ENCODE measurements at places on chromosomes 6 and 20.

DNA sequence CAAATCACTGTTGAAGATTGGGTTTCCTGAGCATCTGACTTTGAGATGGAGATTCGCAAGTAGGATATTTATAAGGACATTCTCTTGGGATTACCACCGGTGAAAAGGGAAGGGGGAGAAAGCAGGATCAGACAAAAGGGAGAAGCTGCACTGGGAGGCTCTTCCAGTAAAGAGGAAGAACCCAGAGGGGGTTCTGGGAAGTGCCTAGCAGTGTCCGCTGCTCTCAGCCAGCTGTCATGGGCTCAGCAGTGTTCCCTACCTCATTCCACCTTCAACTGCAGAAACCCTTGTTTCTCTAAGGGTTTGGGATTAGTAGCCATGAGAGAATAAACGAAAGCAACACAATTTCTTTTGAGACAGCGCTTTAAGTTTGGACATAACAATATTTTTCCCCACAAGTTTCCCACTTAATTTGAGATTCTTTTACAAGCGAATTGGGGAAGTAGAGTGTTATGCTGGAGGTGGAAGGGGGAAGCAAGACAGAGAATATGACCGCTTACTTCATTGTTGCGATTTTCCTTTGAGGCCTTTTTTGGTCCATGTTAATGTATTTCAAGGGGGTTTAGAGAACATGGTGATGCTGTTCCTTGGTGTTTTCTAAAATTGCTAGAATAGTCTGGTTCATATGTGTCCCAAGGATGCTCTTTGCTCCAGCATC lies 154.5 kb upstream of the SCGN start:
- DNase-seq = no peak

DNA sequence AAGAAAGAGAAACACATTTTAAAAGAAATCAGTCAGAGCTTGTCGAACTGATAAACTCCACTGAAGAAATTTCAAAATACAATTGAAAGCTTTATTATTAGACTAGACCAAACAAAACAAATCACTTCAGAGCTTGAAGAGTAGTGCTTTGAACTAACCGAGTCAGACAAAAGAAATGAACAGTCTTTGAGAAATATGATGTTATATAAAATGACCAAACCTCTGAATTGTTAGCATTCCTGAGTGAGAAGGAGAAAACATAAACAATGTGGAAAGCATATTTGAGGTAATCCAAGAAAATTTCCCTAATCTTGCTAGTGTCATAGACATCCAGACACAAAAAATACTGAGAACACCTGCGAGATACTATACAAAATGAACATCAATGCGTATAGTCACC lies 13.2 kb upstream of the CST4 start:
- DNase-seq = no peak

DNA sequence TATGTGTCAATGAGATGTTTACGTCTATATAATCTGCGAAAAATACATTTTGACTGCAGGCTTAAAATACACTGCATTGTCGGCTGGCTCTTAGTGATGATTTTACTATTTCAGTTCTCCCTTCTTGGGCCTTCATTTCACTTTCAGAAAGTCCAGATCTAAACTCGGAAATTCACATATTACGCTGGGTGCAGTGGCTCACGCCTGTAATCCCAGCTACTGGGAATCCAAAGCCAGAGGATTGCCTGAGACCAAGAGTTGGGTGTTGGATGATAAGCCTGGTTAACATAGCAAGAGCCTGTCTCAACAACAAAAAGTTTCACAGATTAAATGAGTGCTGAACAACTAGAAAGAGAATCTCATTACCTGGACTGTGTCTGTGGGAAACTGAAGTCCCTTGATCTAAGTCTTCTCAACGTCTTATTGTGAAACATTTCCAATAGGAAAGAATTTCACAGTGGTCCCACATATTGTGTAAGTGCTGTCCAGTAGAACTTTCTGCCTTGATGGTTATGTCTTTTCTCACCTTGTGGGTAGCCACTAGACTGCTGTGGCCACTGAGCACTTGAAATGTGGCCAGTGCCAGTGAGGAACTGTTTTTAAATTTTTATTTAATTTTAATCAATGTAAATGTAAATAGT lies 1.9 kb downstream of the GINM1 start:
- no peak for DNase-seq

- no peak for DNase-seq
These were observed 44.3 kb downstream of the HDGFL1 start for GRCh38 chr6:22613695-22614094.

- DNase-seq = no peak
These were observed 182.7 kb upstream of the AKAP12 start for GRCh38 chr6:151057061-151057460.

DNA sequence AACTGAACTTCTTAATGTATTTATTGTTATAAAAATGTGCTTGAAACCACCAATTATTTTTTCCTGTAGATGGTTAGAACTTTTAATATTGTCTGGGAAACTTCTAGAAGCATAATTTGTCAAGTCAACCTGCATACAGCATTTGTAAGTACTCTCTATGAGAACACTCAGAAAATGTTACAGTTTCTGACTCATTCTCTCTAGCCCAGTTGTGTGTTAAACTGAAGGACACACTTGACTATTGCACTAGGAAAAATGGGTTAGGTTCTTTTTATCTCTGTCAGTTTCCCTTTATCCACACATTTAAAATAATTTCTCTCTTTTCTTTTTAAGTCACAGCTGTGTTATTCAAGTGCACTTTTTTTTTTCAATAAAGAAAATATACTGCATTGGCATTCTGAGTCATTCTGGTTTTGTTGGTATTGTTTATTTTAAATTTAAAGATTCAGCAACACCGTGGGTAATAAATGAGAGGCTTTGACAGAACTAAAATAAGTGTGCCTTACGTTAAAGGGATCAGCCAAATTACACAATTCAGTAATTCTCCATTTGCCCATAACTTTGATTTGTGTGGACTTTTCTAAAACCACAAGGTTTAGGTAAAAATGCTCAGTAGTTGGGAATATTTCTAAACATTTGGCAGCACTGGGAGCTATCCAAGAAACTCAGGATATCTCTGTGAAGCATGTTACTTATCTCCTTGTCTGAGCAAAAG lies 50.7 kb downstream of the OPN5 start:
- no peak for DNase-seq

DNA sequence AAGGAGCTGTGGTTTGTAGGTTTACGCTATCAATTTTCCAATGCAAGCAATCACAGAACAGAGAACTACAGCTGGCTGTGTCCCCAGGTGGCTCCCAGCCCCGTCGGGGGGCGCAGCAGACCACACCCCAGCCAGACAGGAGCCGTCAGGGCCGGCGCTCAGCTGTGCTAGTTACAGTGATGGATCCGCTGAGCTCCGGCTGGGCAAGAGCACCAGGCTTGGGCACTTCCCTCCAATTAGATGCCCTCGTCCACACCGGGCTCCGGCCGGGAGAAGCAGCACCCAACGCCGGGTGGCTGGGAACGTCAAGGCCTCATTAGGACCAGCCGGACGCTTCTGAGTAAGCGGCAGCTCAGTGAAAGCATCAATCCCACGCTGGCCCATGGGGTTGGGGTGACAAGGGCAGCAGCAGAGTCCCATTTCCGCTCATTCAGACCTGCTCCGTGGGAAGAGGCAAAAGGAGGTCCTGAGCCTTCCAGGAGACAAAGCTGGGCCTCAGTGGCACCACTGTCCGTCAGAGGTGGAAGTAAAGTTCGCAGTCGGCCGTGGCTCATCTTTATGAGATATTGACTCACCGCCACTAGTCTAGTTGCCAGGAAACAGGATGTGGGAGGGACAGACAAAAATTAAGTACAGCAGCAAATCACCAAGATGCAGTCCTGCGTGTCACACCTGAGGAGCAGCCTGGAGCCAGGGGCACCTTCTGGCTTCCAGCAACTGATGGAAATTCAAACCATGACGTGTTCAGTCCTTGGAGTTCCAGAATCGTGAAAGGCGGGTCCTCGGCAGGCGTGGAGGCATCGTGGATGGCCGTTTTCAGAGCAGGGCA lies 164.1 kb downstream of the TAF4 start:
- no peak for DNase-seq

DNA sequence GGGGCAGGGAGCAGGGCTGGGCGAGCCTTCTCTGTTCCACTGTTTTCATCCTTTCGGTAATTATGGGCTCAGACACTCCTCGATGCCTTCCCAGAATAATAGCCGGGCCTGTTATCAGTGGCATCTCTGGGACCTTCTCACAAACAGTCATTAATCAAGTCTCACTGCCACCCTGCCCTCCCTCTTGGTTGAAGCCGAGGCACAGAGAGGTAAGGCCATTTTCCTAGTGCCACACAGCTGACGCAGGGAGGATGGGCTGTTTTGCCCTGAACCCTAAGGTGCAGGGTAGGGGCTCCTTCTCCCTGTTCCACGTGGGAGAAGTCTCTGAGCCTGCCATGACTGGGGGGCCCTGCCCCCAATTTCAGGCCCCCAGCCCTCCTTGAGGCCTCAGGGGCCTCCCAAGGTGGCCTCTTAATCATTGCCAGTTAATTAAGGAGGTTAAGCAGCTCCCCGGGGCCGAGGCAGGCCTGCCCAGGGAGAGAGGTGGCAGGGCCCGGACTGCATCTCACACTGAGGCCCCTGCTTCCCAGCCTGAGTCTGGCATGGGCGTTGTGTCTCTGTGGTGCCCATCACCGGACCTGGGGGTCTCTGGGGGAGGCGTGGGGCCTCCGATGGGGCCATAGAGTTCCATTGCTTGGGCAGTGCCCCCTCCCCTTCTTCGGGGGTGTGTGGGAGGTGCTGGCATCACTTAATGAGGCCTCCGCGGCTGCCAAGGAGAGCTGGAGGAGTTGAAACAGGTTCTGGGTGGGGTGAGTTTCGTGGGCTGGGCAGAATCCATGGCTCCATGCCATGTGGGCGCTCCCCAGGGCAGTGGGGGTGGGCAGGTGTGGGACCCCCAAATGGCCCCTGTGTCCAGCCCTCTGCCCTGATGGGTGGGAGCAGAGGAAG lies 42.9 kb downstream of the CEBPB start:
- no peak for DNase-seq

DNA sequence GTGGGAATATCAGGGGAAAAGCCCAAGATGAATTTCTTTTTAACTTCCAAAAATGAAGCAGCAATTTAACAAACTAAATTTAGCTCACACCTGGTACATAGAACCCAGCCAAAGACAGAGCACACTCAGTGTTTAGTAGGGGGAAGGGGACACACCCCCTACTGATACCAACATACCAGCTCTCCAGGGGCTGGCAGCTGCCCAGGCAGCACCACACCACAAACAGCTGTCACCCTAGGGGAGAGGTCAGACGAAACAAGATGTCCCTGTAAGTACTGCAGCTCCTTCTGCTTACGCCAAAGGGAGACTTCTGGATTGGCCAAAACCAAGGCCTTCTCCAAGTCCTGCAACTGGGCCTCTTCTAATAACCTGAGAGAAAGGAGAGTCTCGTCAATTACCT lies 26.0 kb downstream of the MDN1 start:
- DNase-seq = peak; percentile 47

GRCh38 chr20:25063981-25064380 lies 6.0 kb upstream of the ACSS1 start:
- DNase-seq = no peak

- no peak for DNase-seq
These were observed 23.7 kb upstream of the QKI start for GRCh38 chr6:163390770-163391169.

DNA sequence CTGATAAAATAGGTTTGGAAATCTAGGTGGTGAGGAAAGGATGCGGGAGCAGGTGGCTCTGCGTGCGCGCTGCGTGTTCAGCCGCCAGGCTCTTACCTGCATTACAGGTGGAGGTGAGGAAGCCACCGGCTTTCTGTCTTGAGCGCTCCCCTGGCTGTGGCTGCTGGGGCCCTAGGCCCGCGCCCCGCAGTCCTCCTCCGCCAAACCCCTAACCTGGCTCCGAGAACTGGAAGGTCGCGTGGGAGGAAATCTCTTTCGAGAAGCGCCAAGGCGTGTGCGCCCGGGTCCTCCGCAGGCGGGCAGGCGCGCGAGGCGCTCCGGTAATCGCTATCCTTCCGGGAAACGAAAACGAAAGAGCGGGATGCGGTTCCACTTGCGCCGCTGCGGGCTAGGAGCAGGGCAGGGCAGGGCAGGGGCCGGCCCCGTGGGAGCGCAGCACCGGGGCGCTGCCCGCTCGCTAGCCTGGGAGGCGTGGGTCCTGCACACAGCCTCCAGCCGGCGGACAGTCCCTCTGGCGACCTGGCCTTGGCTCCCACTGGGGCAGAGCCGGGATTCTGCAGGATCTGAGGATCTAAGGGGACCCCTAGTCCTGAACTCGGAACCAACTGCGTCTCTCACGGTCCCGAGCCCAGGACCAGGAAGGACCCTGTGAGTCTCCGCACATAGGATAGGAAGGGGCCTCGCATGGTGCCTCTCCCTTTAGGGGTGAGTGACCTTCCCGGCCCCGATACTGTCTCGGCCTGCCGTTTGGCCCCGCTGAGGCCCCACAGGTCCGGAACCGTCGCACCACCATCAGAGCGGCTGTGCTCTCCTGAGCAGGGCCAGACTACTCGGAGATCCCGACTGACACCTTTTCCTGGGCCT lies at the start of gene ETV7:
Gene ETV7 (minus strand): TSS at position 230 of the 864 bp plus-strand sequence. CDS start 128 bp downstream, at position 102.
- no peak for DNase-seq

GRCh38 chr20:44955270-44955669 lies 4.9 kb downstream of the TOMM34 start:
- no peak for DNase-seq

DNA sequence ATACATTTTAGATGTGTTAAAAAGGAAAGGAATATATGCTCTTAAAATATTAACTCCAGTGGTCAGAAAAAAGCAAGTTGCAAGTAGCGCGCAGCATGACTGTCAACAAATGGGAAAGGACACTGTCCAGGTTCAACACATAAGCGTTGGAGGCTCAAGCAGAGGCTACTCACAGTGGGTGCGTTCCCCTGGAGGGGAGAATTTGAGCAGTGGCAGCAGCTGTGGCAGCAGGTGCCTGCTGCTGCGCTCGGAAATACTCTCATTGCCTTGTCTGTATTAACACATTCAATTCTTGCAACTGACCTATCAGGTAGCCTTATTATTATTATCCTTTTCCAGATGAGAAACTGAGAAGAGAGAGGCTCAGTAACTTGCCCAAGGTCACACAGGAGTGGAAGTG lies 21.9 kb upstream of the CCN6 start:
- no peak for DNase-seq

DNA sequence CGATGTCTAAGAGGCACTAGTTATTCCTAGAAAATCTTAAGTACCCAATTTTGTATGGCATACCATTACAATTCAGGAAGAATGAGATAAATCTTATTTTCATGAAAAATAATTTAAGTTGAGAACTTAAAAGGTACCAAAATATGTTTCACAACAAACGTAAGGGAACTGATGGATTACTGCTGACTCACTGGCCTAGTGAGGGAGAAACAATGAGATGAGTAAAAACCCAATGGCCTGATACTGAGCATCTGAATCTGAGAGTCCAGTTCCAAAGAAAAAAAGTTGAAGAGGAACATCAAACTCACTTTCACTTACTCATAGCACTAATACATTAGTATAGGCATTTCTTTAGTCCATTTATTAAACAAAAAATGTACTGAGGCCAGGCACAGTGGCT lies 56.0 kb downstream of the MDN1 start:
- no peak for DNase-seq

DNA sequence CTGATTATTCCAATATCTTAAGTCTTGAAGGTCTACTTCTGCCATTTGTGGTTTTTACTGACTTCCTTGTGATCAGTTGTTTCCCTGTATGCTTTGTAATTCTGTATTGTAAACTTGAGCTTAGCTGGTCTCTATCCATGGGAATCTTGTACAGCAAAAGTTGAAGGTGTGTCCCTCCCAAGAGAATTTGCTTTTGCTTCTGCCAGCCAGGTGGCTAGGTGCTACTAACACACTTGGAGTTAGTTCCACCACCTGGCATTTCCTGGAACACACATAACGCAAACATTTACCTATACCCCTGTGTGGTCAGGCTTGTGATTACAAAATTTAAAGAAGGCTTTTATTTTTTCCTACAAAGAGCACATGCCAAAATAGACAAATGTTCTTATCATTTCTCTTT lies 141.2 kb downstream of the GRM4 start:
- no peak for DNase-seq

Data from hematopoietic multipotent progenitor cell treated with erythropoietin and hydrocortisone succinate and interleukin-3 and kit ligand, for 15 days (in vitro differentiated cells).